ENCODE measurements at places on chromosomes 5 and 9.

- DNase-seq = no peak
Measured at GRCh38 chr9:70983723-70984295, 137.6 kb downstream of the TRPM3 start.

DNA sequence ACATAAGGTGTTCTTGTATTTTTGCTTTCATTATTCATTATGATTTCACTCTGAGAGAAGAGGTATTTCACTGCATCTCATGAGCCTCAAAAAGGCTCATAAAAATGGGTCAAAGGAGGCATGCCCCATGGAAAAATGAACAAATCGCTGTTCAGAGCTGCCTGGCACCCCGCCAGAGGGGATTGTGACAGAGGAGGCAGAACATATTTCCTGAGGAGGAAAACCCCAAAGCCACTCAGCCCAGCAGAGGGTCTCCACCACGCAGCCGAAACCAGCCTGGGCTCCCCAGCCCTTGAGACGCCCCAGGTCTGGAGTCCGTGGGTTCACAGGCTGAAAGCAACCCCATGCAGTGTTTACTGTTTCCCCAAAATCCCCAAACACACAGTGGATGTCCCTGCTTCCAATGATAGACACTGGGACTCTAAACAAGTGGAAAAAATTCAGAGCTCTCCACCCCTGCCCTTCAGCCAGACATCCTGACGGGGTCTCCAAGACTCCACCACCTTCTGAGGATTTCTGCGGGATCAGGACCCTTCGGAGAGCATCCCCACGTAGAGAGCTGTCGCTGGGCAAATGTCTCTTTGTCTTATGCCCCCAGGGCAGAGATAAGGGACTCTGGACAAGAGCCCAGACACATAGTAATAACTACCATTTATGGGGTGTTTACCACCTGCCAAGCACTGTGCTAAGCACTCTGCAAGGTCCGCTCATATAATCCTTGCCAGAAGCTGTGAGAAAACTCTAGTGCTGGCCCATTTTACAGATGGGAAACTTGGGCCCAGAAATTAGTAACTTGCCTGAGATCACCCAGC is 122.3 kb downstream of the PAX5 start:
- no peak for DNase-seq

DNA sequence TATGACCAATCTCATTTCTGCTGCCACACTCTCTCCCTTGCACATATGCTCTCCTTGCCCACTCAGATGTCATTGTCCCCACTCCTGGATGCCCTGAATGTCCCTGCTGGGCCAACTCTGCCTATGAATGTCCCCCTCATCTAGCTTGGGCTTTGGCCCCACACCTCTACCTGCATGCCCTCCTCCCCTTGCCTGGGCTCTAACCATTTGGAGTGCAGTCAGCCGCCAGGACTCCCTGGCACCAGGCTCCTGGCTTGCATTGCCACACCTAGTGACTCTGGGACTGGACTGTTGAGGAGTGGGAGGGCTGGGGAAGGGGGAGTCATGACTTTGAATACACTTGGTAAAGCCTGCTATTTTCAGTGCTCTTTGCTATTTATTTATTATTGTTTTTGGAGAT is 41.6 kb upstream of the POMT1 start:
- no peak for DNase-seq

DNA sequence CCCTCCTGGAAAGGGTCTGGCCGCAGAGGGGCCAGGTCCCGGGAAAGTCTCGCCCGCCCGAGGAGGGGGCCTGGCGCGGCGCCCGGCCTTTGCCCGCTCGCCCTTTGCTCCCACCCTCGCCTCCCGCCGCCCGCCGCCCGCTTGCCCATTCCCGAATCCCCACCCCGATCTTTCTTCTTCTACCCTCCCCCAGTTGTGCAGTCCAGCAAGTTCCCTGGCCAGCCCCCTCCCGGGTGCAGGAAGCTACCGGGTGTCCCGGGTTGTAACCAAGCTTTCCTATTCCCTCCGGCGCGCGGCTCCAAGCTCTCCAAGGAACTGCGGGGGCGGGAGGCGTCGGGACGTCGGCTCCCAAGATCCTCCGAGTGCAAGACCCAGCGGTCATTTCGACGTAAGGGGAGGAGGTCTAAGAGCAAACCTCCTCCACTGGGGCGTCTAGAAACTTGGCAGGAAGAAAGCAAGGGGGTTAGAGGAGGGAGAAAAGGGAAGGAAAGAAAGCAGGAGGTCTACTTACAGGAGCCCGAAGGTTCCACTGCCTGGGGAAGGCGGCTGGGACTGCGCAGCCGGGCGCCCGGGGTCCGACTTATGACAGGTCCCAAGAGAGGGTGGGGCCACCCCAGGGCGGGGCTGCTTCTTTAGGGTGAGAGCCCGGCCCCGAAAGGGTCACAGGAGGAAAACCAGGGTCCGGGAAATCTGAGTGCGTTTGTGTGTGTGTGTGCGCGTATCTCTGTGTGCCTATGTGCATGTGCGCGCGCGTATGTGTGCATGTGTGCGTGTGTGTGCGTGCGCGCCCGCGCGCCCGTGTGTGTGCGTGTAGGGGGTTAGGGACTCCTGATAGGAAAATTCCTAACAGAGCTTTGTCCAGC is at the start of gene PTGR1:
TSS of gene PTGR1 (minus strand) at position 556 of the 863 bp plus-strand sequence. CDS start 2,225 bp downstream, outside the sequence.
- DNase-seq = no peak

GRCh38 chr5:74361406-74362358 is 278.8 kb downstream of the ENC1 start:
- no peak for DNase-seq

DNA sequence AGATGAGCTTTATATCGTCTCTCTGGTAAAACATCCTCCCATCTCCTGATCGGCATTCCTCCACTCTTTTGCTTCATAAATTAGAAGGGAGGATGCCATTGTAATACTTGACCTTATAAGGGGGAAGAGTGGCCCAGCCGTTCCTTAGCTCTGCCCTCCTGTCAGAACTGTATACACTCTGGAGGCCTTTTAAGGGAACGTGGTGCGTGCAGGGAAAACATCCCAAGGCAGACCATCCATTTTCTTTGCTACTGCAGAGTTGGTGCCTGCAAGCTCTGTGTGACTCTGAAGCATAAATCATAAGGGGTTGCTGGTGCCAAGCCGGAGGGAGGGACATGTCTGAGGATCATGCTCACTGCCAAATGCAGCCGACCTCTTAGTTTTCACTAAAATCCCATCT is 90.4 kb downstream of the PGM5 start:
- no peak for DNase-seq

DNA sequence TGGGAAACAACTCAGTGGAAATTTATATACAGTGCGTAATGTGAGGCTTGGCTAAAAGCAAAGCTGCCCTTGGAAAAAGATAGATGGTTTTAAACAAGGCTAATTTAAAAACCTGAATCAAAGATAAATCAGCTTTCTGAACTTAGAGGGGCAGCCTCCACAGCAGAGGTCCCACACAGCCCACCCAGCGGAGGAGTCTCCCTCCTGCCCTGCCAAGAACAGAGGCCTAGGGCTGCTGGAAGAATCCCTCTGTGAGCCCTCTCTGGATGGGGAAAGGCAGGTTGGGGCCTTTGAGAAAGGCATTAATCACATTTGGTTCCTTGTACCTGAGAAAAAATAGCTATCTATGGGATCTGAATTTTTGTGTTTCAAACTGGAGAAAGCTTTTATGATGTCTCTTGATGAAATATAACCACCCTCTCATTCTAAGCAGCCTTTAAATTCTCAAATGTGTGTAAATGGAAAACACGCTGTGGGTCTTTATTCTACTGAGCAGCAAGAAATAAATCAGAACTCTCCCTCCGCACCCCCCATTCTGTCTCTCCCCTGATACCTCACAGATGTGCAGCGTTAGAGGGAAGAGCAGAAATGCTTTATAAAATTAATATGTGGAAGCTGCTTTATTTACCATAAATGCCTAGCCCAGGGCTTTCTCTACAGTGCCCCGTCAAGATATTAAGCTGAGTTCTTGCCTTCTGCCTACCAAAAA is 329.2 kb downstream of the EFNA5 start:
- DNase-seq = no peak

- no peak for DNase-seq
Measured at GRCh38 chr5:143119291-143119769, 284.2 kb downstream of the NR3C1 start.

DNA sequence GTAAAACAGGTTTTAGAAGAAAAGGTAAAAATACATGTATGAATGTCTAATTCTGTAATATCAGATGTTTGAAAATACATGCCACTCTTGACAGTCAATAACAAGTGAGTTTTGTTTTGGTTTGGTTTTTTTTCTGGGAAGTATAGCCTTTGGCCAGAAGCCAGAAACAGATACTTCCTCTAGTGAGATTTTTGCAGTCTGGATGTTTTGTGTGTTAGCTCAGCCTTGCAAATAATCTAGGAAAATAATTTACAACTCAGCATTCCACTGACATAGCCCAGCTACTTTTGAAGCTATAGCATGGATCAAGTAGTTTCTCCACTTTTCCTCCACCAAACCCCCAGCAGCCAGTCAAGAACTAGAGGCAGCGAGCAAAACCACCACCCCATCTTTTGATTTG is 56.7 kb downstream of the SLC1A1 start:
- DNase-seq = no peak

GRCh38 chr9:87096506-87096905 is 149.2 kb upstream of the GAS1 start:
- DNase-seq = no peak

DNA sequence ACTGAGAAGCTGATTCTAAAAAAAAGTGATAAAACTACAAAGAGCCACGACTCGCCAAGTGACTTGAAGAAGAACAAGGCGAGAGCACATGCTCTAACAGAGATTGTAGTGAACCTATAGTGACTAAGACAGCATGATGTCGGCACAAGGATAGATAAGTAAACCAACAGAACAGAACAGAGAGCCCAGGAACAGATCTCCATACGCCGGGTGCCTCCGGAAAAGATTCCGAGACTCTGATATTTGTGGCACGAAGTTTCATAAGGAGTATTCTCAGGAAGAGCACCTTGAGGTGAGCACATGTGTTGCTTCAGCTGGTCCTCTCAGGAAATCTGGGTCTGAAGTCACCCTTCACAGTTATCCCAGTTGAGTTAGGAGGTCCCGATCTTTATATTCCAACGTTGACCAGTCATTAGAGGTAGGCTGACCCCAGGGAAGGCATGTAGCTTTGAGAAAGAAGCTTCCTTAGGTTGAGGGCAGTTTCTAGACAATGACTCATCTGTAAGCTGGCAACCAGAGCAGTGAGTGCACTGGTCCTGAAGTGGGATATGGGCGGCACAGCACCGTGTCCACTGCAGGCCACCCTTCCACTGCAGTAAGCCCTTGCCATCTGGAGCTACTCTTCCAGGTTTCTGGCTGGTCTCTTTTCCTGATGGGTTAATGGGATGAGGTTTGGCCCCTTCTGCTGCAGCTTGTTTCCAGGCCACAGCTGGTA is 13.6 kb upstream of the CLK4 start:
- no peak for DNase-seq

DNA sequence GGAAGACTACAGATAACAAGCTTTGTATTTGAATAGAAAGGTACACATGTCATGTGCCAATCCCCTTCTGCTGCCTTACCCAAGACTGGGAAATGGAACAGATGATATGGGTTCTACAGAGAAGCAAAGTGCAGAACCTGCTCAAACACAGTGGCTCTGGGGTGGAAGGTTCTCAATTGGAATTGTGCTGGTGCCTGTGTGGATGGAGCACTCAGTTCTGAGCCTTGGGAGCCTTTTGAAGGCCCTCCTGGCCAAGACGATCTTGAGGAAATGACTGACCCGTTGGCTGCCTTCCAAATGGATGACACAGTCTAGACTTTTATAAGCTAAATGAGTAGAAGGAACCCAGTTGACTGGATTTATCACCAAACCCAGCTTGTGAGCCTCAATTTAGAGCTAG is 4.2 kb upstream of the PRSS3 start:
- no peak for DNase-seq

DNA sequence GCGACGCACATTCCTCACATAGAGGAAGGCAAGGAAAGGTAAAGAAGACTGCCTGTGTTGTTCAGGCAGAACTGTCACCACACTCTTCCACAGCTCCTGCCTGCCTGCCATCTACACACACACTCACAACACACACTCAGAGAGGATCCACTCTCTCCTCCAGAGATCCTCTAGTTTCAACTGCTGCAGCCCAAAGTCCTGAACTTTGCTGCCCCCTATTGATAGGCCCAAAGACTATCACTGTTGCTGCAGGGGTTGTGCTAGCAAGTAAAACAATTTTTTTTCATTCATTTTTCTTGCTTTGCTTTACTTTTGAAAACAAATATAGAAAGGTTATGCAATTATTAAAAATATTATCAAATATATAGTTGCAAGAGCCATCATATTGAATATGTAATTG is 5.9 kb upstream of the CFAP90 start:
- no peak for DNase-seq

DNA sequence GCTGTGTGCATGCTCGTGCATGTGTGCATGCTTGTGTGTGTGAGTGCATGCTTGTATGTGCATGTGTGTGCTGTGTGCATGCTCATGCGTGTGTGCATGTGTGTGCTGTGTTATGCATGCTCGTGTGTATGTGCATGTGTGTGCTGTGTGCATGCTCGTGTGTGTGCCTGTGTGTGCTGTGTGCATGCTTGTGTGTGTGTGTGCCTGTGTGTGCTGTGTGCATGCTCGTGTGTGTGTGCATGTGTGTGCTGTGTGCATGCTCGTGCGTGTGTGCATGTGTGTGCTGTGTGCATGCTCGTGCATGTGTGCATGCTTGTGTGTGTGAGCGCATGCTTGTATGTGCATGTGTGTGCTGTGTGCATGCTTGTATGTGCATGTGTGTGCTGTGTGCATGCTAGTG is 30.3 kb upstream of the SH3PXD2B start:
- DNase-seq = no peak

DNA sequence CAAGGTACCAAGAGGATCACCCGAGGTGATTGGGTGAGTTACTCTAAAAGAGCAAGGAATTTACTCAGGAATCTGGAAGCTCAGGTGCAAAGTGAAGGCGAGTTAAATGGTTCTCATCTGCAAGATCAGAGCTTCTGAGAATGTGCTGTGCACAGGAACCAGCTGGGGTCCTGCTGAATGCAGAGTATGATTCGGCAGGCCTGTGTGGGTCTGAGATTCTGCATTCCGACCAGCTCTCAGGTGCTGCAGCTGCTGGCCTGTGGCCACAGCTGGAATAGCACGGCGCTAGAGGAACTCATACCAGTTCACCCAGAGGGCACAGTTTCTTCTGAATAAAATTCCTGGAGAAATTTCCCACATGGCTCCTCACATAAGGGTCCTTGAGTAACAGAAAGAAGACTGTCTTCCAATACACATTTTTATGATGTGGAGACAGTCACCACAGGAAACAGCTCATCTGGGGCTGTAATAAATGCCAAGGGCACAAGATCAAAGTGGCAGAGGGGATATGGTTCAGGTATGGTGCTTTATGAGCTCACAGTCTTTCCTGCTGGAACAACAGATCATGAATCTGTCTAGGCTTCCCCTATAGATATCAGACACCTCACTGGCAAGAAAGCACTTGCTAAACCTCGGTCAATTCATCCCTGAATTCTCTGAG is 83.9 kb downstream of the PTPN3 start:
- DNase-seq = no peak

DNA sequence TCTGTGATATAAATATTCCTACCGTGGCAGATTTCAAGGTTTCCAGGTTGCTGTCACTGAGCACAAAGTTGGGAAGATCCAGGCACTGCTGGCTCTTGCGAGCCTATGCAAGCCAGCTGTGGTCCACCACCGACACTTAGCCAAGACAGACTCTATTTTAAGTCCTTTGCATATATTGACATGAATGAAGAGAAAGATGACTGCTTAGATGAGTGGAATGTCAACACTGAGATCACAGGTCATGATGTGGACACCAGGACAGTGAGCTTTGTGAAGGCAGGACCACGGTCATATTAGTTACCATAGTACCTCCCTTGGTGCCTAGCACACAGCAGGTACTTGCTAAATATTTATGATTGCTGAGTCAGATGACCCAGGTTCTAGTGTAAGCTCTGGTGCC is 217.0 kb downstream of the PAPPA start:
- no peak for DNase-seq

All from esophagus squamous epithelium (tissue), 5 donors.